ENCODE measurements at places on chromosomes 4 and X. TPM values are rescaled to one million over a fixed set of nuclear protein-coding genes. Genes with fewer than 3 reads are reported as not detected.

ZCCHC13 gene
- not detected for total RNA-seq

ARSJ gene
- total RNA-seq, result 1.1 TPM

AADAT gene
- total RNA-seq, result 14.6 TPM

NHS gene
- total RNA-seq, result 8.0 TPM

SLC6A8 gene
- 229 TPM for total RNA-seq

SH3D19 gene
- 32.1 TPM for total RNA-seq

DNA sequence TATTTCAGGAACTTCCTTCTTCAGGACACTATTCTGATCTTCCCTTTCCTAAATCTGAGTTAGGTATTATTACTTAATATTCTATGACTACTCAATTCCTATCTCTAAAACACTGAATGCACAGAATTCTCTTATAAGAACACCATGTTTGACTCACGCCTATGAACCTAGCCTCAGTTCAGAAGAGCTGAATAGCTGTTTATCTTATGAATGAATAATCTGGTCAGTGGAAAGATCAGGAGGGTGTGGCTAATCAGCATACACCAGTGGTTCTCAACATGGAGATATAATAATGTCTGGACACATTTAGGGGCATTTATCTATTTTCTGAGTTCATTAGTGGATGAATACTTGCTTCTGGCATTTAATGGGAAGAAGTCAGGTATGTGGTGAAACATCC, 24.2 kb downstream of the EPHA5 start:
- no peaks in the 10 kb centered on the region for H3K27me3 ChIP-seq
- no peaks in the 10 kb centered on the region for H3K36me3 ChIP-seq
- H3K4me1 ChIP-seq, result peaks cover 2% of the 10 kb centered on the region
- no peak overlapping the region for H3K27ac ChIP-seq
- DNase-seq, result no peak

GRCh38 chrX:39456894-39457604, 640.7 kb downstream of the BCOR start:
- H3K4me1 ChIP-seq, result 0 out of 2 replicates have a peak, but pooled peaks cover 2% of the 10 kb centered on the region
- no peaks in the 10 kb centered on the region for H3K27me3 ChIP-seq
- no peak overlapping the region for H3K27ac ChIP-seq
- H3K4me3 ChIP-seq, result no peak overlapping the region

- no peaks in the 10 kb centered on the region for H3K27me3 ChIP-seq
- H3K27ac ChIP-seq, result no peak overlapping the region
- H3K36me3 ChIP-seq, result no peaks in the 10 kb centered on the region
- no peak for DNase-seq
- H3K4me3 ChIP-seq, result no peak overlapping the region
- no peaks in the 10 kb centered on the region for H3K4me1 ChIP-seq
Observed at GRCh38 chr4:14532436-14532835, 469.8 kb upstream of the CPEB2 start.

- no peak overlapping the region for H3K27ac ChIP-seq
- no peak overlapping the region for H3K4me3 ChIP-seq
- H3K27me3 ChIP-seq, result no peaks in the 10 kb centered on the region
Observed at GRCh38 chrX:30521440-30522182, 56.0 kb downstream of the TASL start.

- H3K36me3 ChIP-seq, result peaks cover 6% of the 10 kb centered on the region
- no peaks in the 10 kb centered on the region for H3K27me3 ChIP-seq
- no peaks in the 10 kb centered on the region for H3K4me1 ChIP-seq
- H3K27ac ChIP-seq, result no peak overlapping the region
Observed at GRCh38 chr4:141739636-141740035, 103.3 kb downstream of the IL15 start.

DNA sequence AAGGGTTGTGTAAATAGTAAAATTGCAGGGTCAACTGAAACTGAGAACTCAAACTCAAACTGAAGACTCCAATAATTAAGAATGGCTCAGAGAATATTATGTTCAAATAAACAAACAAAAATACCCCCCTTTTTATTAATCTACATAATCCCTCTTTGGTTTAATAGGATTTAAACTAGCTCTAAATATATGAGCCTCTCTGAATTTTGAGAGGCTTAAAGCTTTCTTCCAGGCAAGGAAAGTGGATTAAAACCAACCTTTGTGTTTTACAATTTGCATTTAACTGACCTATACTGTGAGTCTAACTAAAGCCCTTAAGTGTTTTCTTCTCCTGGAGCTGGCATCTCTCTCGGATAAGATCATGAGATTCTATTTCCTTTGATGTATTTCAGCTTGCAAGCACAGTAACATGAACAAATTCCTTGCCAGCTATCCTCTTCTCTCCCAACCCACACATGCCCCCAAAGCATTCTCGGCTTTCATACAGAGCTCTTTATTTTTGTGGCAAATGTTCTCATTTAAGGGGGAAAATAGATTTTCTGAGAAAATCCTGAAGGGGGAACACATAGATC, 1310.8 kb upstream of the AGA start:
- no peaks in the 10 kb centered on the region for H3K27me3 ChIP-seq
- no peaks in the 10 kb centered on the region for H3K4me1 ChIP-seq
- H3K4me3 ChIP-seq, result no peak overlapping the region
- no peak for DNase-seq

GRCh38 chrX:149825424-149825823, 43.7 kb downstream of the MAGEA9 start:
- H3K27ac ChIP-seq, result no peak overlapping the region
- H3K27me3 ChIP-seq, result no peaks in the 10 kb centered on the region
- peaks cover 2% of the 10 kb centered on the region for H3K4me1 ChIP-seq

All from H9 (cell line).